Progenitor cell of endocrine pancreas (in vitro differentiated cells): ENCODE measurements at places on chromosomes 7 and 10. TPM values are rescaled to one million over a fixed set of nuclear protein-coding genes. Genes with fewer than 3 reads are reported as not detected.

Gene KIAA1217
- total RNA-seq = 117 and 121 TPM in 2 replicates

Gene TMEM273
- total RNA-seq = not detected in 2 replicates

Gene TMEM270
- total RNA-seq = not detected in 2 replicates

Gene TRIM4
- 14.2 and 15.6 TPM in 2 replicates for total RNA-seq

Gene AGR3
- total RNA-seq = 5.8 and 13.3 TPM in 2 replicates

Gene AS3MT
- total RNA-seq = 20.2 and 26.9 TPM in 2 replicates

Gene ZNF425
- total RNA-seq = 5.3 and 8.0 TPM in 2 replicates

Gene SUN3
- not detected in 2 replicates for total RNA-seq

Gene RAPGEF5
- total RNA-seq = 9.7 and 9.9 TPM in 2 replicates

Gene PTF1A
- 41.3 and 50.7 TPM in 2 replicates for total RNA-seq

Gene CUZD1
- not detected in 2 replicates for total RNA-seq

Gene TMEM225B
- 0.91 and 1.4 TPM in 2 replicates for total RNA-seq

Gene CYP3A5
- total RNA-seq = 4.2 and 4.6 TPM in 2 replicates

DNA sequence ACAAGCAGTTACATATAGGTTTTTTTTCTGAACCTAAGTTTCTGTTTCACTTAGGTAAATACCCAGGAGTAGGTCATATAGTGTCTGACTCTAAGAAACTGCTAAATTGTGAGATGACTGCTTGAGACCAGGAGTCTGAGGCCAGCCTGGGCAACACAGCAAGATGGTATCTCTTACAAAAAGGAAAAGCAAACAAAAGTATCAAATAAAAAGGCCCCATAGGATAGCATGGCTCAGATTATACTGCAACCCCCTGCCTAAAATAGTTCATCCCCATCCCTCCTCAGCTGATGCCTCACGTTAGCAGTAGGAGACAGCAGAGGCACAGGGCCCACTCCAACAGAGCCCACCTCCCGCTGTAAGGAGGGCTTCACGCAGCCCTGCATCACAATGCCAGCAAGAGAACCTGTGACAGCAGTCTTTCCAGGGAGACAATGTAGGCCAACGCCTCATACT, 90.3 kb downstream of the SRPK2 start:
- DNase-seq = no peak

DNA sequence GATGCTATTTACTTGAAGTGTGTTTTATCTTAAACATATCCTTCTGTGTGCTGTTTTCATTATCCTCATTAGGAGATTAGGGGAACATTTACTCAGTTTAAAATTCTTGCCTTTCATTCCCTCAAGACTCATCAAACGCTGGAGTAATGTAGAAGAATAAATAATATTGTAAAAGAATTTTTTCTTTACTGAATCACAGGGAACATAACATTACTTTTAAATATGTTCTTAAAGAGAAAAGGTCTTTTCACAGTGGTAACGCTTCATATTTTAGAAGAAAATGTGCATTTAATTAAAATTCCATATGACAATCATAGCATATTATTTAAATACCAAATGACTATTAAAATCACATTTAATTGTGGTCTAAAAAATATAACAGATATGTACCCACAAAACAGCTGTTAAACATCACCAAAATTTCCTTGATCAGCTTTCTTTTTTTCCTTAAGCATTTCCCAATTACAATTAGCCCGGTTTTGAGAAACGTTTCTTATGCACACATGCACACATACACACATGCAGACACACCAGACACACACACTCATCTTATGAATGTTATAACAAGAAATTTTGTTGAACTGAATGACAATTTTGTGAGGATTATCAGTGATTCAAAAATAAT, 102.0 kb upstream of the GLI3 start:
- no peak for DNase-seq

GRCh38 chr10:72083790-72084459, 4.4 kb downstream of the SPOCK2 start:
- no peak for DNase-seq

- no peak for DNase-seq
Observed at GRCh38 chr7:102211590-102212550, 74.8 kb upstream of the SH2B2 start.

DNA sequence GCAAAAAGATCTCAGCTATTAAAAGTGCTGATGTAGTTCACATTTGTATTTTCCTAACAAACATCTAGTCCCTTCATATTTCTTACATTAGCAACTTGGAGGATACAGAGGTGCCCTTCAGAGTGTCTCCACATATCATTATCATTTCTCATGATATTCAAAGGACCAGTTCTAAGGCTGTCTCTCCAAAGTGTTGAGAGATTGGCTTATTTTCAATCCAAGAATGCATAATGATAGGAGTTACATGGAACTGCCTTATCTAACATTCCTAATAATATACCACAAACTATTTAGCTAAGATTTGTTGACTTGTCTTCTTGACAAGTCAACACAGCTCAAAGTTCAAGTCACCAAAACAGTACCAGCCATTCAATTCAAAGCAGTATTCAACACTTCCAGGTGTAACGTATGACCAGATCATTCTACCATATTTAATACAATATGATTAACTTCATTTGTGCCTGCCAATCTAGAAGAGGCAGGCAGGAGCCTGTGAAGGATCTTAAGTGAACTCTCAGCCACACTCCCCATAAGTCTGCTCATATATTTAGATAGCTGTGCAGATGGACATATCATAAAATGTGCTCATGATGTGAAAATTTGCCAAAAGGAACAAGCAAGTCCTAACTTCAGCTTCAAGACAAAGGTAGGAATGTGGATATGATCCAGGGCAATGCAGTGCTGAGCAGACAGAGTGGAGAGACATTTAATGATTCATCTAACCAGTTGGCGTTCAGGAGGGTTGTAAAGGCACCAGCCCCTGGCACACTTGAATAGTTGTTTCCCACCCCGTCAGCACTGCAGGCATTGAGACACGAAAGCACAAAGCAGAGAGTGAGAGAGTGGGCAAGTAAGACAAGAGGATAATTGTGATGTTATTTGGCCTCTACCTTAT, 108.3 kb downstream of the MTERF1 start:
- no peak for DNase-seq

GRCh38 chr10:104049504-104050250, 36.0 kb downstream of the COL17A1 start:
- DNase-seq = no peak

GRCh38 chr7:115975766-115976165, 54.8 kb downstream of the TFEC start:
- DNase-seq = no peak

DNA sequence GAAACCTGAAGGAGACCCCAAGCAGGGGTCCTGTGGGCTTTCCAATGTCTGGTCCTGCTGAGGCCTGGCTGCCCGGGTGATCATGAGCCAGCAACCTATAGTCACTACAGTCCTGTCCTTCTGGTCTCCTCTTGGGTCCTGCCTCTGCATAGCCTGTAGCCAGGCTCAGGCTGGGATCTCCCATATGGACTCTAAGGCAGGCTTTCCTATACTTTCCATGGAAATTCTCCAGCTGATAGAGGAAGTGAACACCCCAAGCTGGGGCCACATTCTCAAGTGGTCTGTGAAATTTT, 26.4 kb downstream of the ANXA8 start:
- no peak for DNase-seq

DNA sequence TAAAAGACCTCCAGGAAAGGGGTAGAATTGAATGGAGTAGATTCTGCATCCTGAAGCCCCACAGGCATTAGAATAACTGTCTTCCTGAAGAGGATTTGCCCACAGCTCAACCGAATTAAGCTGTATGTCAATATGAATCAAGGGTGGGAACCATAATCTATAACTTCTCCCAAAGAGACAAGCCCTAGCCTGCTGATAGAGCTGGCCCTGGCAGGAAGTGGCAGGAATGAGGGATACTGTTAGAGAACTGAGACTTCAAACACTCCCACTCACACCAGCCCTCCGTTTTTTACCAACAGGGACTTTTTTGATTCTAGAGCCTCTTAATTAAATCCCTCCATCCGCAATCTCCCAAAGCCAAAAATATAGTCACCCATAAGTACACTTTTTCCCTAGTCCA, 12.2 kb upstream of the DUSP5 start:
- no peak for DNase-seq

DNA sequence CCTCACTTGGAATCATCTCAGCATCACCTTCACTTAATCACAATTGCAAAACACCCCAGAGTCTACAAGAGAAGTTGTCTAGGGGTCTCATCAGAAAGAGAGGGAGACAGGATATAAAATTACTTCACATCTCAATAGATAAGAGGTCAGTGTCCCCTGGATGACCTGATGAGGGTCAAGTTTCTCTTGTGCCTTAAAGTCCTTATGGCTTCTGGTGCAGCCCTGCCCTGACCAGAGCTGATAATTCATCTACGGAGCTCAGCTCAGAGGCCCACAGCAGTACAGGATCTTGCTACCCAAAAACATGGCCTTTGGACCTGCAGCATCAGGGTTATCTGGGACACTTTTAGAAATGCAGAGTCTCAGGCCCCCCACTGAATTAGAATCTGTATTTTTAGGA, 111.1 kb upstream of the GLI3 start:
- no peak for DNase-seq

DNA sequence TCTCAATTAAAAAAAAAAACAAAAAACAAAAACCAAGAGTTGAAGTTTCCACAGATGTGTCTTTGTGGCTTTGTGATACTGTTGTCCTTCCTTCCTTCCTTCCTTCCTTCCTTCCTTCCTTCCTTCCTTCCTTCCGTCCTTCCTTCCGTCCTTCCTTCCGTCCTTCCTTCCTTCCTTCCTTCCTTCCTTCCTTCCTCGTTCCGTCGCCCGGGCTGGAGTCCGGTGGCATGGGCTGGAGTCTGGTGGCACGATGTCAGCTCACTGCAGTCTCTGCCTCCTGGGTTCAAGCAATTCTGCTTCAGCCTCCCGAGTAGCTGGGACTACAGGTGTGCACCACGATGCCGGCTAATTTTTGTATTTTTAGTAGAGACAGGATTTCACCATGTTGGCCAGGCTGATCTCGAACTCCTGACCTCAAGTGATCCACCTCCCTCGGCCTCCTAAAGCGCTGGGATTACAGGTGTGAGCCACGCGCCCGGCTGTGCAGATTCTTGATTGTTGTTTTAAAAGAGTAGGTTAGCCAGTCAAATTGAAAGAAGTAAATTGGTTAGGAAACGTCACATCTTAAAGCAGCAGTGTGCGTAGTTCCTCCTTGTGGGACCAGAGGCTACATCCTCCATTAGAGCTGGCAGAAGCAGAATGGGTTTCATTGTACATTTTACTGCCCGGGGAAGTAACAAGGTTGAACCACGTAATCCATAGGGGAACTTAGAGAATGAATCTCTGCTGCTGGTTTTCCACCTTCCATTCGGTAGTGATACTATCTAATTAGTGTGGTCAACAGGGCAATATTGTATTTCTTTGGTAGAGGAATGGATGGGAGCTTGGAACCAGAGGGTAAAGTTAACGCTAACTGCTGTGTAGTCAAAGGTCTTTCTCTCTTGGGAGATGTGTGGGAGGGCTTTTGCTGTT, 20.6 kb downstream of the DNAJB6 start:
- no peak for DNase-seq

DNA sequence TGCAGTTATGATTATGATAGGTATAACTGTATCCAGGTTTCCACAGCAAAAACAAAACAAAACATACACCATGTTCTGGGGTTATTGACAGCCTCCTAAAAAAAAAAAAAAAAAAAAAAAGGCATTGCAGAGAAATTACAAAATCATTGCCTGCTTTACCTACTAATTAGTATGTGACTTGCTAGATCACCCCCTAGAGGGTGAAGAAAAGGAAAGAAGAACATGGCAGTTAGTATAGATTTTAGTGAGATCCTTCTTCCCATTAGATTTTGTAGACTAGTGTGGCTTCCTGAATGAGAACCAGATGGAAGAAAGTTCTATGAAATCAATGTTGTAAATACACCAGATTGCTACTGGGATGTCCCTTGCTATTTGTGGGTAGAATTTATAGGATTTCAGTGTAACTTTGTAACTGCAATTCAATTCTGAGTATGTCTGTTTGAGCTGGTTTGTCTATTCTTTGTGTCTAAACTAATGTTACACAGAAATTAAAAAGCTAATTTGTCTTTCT, 24.0 kb upstream of the AGBL3 start:
- no peak for DNase-seq

GRCh38 chr7:92778972-92779371, 57.4 kb downstream of the CDK6 start:
- DNase-seq = no peak

GRCh38 chr7:38335492-38336147, 62.2 kb upstream of the TARP start:
- peak; percentile 78 for DNase-seq

DNA sequence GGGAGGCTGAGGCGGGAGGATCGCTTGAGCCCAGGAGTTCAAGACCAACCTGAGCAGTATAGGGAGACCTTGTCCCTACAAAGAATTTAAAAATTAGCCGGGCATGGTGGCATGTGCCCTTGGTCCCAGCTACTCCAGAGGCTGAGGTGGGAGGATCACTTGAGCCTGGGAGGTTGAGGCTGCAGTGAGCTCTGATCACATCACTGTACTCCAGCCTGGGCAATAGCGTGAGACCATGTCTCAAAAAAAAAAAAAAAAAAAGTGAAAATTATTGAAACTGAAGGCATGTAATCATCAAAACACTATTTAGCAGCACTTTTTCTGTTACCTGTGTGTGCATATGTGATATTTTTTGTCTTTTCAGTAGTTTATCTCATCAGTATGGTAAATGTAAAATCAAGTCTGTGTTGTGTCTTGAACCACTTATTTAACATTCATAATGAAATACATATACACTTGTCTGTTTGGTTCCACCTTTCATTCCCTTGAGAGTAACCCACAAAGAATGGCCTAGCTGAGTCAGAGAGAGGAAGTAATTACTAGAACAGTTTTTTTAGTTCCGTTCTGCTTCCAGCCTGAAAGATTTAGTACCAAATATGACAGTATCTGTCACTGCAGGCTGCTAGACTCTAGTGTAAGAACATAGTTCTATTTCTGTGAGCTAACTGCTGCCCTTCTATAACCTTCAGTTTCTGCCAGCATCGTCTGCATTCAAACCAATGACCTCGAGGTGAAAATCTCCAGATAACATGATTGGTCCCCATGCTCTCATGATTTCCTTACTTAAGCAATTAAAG, 68.6 kb downstream of the MMRN2 start:
- no peak for DNase-seq

- DNase-seq = no peak
Observed at GRCh38 chr10:132297526-132297925, 10.2 kb downstream of the STK32C start.

- no peak for DNase-seq
Observed at GRCh38 chr7:78662939-78663338, 790.5 kb downstream of the MAGI2 start.

DNA sequence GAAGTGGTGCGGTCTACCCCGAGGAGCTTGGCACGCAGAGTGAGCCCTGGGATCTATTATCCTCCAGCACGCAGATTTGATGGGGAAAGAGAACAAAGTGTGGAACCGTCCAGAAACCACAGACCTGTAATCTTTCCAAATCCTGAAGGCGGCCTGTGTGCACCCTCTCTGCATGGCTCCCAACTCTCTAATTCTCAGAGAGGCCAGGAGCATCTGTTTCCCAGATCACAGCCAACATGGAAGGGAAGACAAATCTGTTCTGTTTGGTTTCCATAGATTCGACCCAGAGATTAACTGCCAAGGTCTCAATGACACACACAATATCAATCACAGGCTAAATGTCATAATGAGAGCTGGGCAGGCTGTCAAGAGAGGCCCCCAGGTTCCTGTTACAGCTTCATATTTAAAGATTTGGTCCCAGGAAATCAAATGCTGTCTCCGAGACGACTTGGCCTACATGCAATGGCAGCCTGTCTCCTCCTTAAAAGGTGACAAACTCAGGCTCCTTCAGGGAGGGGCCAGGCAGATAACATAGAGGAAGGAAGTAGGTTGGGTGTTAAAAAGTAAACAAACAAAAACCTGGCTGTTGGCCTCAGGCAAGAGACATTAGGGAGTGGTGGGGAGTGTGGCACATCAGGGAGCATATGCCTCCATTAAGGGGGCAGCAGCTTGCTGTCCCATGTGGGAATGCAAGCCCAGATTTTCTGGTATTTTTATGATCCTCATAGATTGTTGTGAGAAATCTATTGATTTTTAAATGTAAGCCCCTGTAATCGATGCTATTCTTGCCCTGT, 48.8 kb upstream of the SAMD8 start:
- DNase-seq = no peak
